Motor neuron (in vitro differentiated cells): ENCODE measurements at places on chromosomes 11 and 22. TPM values are rescaled to one million over a fixed set of nuclear protein-coding genes. Genes with fewer than 3 reads are reported as not detected.
A peak's percentile ranks its signal among the peaks of the same experiment; 100 is the strongest.

SCN4B gene
- total RNA-seq, result 8.6 and 10.6 TPM in 2 replicates

ARHGAP20 gene
- 8.8 and 11.4 TPM in 2 replicates for total RNA-seq

ENTHD1 gene
- 0.06 TPM in 1 of 2 replicates, not detected in the other for total RNA-seq

TEX54 gene
- 1.6 TPM in 1 of 2 replicates, not detected in the other for total RNA-seq

FAM83F gene
- 0.47 and 0.78 TPM in 2 replicates for total RNA-seq

APOBEC3B gene
- total RNA-seq, result 0.67 and 0.93 TPM in 2 replicates

- ATAC-seq, result no peak
Observed at GRCh38 chr11:71913756-71914526, 14.5 kb downstream of the XNDC1N start.

DNA sequence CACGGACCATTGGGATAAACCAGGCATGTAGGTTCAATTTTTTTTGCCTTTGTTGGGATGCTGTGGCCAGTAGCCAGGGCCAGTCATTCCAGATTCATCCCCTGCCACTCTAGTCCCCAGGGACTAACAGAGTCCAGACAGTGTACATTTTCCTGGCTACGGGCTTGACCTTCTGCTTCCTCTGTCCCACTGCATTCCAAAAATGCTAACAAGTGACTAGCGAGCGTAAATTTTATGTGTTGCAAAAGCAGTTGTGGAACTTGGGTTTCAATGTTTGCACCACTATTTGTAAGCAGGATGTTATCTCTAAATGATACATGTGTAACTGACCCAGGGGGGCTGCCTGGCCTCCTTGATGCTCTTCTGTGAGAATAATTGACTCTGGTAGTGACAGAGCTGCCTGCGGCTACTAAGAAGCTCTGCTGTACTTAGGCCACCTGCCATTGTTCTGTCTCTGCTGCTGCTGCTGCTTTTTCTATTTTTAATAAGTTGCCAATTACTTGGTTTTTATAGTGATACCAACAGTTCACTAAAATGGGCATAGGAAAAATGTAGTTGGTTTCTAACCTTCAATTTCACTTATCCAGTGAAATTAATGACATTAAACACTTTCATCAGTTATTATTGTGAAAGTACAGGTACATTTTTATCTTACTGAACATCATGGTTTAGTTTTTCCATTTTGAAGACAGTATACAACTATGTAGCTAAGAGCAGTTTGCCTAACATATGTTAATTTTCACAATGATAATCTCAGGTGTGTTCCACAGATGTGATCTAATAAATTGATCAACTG, 26.8 kb downstream of the TNRC6B start:
- peak; percentile 63 for ATAC-seq

- no peak for ATAC-seq
Observed at GRCh38 chr11:111729831-111730311, 36.3 kb downstream of the PPP2R1B start.

- ATAC-seq, result peak; percentile 97
Observed at GRCh38 chr11:77994434-77995362, at the start of gene INTS4. Gene INTS4, minus strand, starts transcription at chr11:77994668. Its CDS starts 25 bp downstream, at chr11:77994643.

DNA sequence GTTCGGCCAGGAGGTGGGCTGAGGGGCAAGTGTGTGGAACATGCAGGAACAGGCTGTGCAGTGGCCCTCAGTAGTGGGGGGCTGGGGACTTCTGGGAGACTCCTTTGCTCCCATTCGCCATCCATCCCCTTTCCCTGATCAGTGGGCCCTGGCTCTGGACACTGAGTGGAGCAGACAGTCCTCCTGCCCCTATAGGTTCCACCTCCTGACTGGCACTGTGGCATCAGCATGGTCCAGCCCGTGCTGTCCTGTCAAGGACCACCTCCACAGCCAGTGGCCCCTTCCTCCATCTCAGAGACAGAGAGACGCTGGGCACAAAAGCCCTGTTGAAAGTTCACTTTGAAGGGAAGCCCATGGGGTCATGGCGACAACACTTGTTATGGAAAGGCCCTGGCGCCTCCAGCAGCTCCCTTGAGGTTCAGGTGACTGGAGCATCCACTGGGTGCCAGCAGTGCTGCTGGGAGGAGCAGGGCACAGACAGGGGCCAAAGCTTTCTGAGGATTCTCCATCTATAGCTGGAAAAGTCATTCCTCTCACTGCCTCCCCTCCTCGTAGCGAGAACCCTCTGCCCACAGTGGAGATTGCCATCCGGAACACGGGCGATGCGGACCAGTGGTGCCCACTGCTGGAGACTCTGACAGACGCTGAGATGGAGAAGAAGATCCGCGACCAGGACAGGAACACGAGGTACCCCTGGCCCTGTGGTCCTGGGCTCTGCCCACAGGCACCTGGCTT, 5.6 kb downstream of the DERL3 start:
- ATAC-seq, result no peak

DNA sequence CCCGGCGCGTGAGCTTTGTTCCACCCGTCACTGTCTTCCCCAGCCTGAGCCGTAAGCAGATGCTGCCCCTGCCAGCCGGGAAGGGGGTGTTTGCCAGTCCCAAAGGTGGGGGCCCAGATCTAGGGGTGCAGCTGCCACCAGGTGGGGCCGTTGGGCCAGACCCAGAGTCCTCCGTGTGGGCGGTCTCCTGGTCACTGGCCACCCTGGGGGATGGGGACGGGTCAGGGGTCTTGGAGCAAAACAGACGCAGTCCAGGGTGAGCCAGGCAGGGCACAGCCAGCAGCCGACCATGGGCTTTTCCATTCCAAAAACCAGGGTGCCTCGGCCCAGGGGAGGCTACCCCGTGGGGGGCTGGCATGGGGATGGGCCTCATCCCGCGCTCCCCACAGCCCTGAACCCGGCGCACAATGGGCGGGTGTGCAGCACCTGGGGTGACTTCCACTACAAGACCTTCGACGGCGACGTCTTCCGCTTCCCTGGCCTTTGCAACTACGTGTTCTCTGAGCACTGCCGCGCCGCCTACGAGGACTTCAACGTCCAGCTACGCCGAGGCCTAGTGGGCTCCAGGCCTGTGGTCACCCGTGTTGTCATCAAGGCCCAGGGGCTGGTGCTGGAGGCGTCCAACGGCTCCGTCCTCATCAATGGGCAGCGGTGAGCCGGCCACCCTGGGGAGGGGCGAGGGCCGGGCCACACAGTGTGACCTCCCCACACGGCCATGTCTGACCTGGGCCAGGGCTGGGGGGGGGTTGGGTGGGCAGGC, 3.5 kb downstream of the MUC5B start:
- ATAC-seq, result no peak

- ATAC-seq, result no peak
Observed at GRCh38 chr11:133785795-133786340, 59.4 kb downstream of the SPATA19 start.

DNA sequence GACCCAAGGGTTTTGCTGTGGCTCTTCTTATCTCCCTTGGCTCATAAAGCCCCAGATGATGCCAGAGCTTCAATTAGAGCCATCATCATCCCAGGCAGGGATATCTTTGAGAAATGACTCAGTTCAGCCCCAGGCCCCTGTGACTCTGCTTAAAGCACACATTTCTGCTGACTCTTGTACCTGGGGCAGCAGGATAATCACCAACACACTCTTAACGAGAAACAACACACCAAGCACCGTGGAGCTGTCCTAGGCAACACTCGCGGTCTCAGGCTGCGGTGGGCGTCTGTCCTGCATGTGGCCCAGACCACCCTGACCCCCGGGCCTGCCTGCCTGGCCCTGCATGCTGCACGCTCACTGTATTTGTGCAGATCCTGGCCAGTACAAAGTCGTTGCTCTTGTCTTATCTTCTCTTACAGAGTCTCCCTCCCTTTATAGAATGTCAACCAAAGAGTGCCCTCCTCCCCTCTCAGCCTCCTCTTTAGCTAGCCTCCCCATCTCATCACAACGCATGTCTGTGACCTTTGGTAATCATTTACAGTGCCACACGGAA, 114.2 kb upstream of the PARVA start:
- ATAC-seq, result no peak

DNA sequence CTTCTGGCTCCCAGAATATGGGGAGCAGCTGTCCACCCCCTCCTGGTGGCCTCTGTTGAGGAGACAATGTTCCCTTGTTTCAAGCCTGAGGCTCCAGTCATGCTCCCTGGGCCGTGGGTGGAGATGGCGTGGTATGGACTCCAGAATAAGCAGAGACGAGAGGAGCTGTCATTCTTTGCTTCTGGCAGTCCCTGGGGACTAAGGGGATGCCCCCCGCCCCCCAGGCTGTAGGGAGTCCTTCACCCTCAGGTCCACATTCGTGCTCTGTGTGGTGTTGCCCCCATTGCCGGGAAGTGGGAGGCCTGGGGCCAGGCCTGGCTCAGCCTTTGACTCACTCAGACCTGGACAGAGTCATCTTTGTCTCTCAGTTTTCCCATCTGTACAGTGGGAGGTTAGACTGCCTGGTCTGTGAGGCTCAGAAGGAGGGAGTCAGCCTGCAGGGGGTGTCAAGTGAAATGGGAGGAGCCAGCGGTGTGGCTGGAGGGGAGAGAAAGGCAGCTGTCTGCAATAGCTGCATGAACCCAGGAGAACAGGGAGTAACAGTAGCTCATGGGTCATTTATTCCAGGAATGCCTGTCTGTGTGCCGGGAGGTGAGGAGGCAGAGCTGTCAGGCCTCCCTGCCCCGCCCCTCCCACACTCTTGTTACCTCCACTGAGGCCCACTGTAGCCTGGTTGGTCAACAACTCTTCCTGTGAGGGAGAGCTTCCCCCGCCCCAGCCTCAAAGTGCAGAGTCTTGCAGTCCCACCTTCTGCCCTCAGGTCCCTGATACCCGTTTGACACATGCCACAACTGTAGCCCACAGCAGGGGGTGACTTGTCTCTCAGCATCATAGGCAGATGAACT, 6.3 kb downstream of the ARHGEF17 start:
- ATAC-seq, result peak; percentile 40

DNA sequence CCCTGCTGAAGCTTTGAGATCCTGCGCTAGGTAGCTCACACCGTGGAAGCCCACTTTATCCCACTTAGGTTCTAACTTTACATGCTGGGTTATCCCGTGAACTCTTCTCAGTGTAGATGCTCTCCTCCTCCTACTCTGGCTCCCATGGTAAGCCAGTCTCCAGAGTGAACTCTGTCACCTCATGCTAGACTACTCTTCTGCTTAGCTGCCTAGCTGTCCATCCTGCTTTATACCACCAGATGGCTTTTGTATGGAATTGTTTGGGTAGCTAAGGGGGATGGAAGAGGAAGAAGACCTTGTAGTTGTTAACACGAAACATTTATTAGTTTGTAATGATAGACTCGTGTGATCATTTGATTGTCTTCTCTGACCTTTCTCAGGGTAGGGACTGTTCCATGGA, 46.8 kb downstream of the EMSY start:
- no peak for ATAC-seq

GRCh38 chr22:40368016-40368415, 2.4 kb upstream of the SGSM3 start:
- no peak for ATAC-seq

DNA sequence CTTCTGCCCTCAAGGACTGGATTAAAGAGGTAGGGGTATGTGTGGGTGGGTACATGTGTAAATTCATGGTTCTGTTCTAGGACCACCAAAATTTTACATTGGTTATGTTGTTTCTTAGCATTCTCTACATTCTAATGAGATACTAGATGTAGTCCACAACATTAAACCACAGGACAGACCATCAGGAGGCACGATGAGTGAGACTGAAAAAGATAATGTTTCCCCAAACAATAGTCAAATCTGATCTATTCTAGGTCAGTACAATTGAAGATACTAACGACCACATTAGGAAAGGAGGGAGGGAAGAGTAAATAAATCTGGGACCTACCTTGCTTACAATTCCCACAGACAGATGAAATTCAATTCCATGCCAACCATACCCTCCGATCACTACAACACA, 42.2 kb downstream of the MRTFA start:
- ATAC-seq, result no peak

DNA sequence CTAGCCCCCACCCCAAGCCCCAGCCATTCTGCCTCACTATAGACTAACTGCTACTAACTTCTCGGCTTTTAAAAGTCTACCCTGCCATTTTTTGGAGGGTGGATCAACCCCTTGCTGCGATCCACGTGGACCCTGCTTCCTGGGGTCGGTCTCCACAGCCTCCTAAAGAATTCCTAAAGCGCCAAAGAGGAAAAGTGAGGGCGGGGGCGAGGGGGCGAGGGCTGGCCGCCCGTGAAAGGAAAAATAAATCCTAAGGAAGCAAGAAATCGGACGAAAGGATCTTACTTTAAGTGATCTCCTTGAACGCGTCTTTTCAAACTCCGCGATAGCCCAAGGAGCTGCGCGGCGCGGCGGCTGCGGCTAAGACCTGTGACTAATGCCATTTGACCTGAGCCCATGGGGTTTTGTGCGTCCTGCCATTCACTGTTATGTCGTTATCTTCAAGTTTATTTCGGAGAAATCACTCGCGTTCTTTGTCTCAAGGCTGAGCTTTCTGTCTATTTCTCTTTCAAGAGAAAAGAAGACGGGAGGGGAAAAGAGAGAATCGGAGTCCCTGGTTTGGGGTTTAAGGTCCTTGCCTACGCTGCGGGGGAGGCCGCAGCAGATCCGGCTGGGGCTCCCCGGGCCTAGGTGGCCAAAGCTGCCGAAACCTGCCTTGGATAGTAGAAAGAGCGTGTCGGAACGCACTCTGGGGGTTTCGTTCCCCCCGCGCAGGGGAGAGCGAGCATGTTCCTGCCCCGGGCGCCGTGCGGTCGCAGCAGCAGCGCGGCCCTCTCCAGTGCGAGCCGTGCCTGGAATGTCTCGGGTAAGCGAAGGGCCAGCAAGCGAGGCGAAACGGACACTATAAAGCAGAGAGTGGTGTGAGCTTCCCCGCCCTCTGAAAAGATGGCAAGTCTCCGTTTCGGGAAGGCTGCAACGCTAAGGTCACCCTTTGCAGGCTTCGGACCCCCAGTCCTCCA, 2.8 kb upstream of the DBX1 start:
- peak; percentile 77 for ATAC-seq

- peak; percentile 10 for ATAC-seq
Observed at GRCh38 chr11:68891351-68891948, 12.2 kb downstream of the MRPL21 start.

DNA sequence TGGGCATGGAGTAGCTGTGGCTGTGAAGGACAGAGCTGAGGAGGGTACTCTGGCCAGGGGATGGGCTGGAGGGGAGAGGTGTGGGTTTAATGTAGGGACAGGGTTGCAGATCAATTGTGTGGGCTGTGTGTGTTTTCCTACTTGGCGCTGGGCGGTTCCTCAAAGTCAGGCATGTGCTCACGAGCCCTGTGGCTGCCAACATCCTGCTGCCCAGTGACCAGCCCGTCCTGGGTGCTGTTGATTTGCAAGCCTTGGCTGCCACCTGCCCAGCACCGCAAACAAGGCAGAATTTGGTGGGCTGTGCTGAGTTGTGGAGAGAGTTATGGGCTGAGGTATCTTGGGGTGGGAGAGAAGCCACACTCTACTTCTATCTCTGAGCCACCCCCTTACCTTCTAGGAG, 69.2 kb downstream of the SCN3B start:
- no peak for ATAC-seq

DNA sequence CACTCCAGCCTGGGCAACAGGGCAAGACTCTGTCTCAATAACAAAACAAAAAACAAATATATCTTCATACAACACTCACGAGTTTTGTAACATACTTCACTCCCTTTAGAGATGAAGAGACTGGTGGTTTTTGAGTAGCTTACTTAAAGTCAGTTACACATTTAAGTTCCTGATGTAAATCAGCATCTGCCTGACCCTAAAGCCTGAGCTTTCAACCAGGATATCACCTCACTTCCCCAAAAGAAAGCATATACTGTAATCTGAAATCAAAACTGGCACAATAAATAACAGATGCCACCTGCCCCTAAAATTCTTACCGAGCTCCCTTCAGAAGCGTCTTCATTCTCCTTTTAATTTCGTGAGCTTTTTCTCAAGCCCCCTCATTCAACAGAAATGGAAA, 31.5 kb downstream of the LARGE1 start:
- no peak for ATAC-seq

GRCh38 chr22:31943206-31943977, 943 bp upstream of the YWHAH start:
- no peak for ATAC-seq

- ATAC-seq, result no peak
Observed at GRCh38 chr11:57546451-57546850, 9.1 kb downstream of the SMTNL1 start.
